Kasumi-1 (cell line): ENCODE measurements at places on chromosomes 2 and 18.

- DNase-seq, result no peak
Measured at GRCh38 chr2:24176326-24176725, 1.5 kb downstream of the FAM228A start.

GRCh38 chr2:136383167-136383566 lies 265.2 kb upstream of the CXCR4 start:
- no peak for DNase-seq

GRCh38 chr2:219736209-219736608 lies 108.8 kb downstream of the SLC4A3 start:
- DNase-seq, result peak; percentile 50

DNA sequence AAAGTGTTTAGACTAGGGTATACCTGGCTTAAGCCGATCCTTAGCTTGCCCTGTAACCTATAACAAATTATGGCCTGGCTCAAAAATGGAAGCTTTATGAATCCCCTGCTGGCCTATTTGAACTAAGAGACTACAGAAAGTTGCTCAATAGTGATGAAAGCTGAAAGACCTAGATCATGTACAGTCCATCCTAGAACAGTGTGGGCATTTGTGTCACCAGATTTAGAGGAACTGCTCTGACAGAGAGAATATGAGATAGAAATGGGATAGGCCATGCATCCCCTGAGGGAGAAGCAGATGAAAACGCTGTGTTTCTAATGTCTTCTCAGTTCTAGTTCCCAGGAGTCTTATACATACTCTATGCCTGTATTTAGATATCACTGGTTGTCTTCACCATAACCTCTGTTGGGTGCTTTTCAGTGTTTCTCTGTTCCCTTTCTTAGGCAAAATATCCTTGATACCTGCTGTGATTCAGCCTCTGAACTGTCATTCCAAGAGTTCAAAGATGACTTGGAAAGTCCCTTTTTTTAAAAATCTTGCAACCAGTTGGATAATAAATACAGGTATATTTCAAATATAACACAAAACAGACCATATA lies 246.9 kb upstream of the SLC39A10 start:
- no peak for DNase-seq

DNA sequence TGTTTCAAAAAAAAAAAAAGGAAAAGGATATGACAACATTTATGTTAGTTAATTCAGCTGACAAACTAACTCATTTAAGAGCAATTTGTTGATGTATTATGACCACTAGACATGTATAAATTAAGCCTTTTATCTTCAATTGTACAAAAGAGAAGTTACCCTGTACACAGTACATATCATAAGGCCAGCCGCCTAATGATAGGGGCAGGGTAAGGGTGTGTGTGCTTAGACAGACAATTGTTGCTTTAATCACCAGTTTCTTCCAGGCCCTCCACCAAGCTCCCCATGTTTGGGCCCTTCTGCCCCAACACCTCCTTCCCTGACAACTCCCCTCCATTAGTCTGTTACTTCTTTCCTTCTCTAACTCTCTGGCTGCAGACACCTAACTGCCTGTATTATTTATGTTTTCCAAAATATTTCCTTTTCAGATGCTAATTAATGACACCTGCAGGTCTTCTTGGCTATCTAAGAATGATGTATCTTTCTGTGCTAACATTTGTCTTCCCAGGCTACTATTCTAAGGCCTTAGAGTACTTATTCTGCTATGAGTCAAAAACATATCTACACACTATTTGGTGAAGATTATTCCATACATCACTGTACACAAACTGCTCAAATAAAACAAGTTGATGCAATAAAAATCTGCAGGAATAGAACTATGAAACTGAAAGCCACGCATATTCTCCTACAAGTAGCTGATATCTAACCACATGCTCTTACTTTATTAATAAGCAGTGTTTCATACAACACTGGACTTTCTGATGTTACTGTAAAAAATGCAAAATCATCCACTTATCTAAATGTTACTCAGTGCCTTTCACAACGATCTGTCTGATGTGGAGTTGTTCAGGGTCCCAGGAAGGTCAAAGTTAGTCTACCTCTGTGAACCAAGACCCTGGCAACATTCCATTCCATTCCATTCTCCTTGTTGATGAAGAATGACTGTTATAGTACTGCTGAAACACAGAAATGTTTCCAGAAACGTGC lies 26.4 kb downstream of the TMEM131 start:
- no peak for DNase-seq

GRCh38 chr2:14720739-14721138 lies 88.2 kb downstream of the LRATD1 start:
- DNase-seq, result no peak

- DNase-seq, result no peak
Measured at GRCh38 chr2:126467367-126468054, 188.4 kb upstream of the GYPC start.

GRCh38 chr18:36530676-36531405 lies 233.3 kb downstream of the FHOD3 start:
- no peak for DNase-seq

- no peak for DNase-seq
Measured at GRCh38 chr2:162175714-162176113, 23.7 kb upstream of the GCG start.

GRCh38 chr2:55309446-55309845 lies 40.4 kb upstream of the MTIF2 start:
- DNase-seq, result no peak

DNA sequence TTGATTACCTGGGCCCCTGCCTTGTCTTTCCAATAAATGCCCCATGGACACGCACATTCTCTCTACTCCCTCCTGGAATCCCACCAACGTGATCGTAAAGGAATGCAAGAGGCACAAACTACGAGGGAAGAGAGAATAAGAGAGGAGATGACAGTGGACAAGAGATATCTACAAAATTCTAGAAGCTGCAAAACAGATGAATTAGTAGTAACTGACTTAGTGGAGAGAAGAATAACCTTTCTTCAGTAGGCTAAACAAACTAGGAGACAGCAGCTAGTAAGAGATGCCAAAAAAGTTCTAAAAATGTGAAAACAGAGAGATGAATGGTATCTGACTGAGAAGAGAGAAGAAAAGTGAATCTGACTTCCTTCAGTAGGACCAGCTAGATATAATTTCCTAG lies 43.5 kb upstream of the MYCN start:
- DNase-seq, result no peak

- no peak for DNase-seq
Measured at GRCh38 chr18:65498605-65499004, 252.2 kb upstream of the CDH7 start.

- no peak for DNase-seq
Measured at GRCh38 chr18:35241448-35241804, 592 bp downstream of the ZNF397 start.

GRCh38 chr2:85534881-85535280 lies 4.1 kb upstream of the MAT2A start:
- DNase-seq, result peak; percentile 33

DNA sequence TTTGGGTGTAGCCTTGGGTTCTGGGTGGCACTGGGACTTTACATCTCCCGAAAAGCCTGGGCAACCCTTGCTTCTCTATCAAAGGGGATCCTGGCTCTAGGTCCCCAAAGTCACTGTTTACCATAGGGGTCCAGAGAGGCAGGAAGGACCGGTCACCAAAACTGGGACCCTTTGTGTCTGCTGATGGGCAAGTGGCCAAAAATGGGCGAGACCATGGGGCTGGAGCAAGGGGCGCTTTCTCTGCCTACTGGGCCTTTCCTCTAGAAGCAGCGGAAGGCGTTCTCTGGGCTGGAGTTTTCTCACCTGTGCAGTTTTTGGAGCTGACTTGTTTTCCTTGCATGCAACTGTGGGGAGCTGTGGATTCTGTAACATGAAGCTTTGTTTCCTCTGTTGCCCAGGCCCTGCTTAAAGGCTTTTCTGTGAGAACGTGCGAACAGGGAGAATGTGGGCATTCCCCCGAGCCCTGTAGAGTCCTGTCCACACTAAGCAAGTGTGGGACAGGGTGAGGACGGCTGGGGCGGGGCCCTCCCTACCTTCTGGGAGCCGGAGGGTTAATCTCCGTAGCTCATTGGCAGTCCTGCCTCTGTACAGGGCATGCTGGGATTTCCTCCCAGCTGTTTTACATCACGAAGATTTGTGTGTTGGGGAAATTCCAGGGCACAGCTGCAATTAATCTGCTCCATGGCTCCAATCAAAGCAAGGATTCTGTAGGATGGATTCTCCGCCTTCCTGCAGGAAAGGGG lies 50.2 kb downstream of the TGOLN2 start:
- no peak for DNase-seq

DNA sequence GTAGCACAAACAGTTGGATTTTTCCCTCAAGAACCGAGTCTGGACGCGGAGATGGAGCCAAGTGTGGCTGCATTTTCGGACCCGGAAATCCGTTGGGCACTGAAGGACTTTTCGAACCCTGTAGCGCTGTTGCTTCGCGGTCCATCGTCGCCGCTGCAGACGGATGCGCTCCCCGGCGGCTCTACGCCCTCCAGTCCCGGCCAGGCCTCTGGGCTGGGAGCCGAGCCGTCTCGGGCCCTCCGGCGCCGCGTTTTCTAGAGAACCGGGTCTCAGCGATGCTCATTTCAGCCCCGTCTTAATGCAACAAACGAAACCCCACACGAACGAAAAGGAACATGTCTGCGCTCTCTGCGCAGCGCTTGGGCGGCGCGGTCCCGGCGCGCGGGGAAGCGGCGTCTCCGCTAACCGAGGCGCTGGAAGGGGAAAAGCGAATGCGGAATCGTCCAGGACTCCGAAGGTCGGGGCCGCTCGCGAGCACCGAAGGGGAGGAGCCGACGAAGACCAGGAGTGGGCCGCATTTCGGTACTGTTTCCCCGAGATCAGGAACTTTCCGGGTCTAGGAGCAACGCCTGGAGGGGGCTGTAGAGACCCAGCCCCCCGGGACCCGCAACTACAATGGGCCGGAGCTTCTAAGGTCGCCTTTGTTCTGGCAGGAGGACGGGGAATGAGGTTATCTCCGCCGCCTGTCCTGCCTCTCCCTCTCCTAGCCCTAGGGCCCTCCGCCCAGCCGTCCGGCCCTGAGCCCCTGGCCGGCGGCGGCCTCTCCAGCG lies 3.2 kb downstream of the EMX1 start:
- no peak for DNase-seq

GRCh38 chr2:74983631-74984392 lies 25.4 kb downstream of the POLE4 start:
- DNase-seq, result no peak

DNA sequence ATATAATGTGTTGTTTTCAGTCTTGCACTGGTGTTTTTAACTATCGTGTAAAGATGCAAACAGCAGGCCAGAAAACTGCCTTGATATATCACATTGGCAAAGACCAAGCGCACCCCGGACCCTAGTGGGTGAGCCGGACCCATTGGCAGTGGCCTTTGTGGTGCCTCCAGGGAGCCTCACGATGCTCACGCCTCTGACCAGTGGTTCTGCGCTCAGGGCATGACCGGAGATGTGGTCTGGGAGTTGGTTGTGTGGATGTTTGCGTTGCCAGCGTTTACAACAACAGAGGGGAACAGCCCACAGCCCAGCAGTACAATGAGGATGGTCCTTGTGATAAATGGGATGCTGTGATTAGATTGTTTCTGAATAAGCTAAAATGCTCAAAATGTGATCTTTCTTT lies 32.6 kb downstream of the NFATC1 start:
- no peak for DNase-seq

DNA sequence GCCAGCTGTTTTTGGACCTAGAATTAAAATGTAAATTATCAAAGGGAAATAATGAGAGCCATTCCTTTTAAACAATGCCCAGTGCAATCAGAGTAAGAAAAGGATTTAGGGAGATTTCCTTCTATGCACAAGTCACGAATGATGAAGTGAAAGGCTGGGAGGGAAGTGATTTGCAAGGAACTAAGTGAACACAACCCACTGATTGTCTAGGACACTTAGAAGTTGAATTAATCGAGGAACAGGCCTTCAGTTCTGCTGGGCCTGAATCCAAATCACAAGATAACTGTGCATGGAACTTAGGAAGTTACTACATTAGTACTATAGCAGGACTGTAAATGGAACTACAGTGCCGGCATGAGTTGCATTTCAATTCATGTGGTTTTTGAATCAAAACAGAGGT lies 17.7 kb downstream of the MAP2 start:
- DNase-seq, result no peak

DNA sequence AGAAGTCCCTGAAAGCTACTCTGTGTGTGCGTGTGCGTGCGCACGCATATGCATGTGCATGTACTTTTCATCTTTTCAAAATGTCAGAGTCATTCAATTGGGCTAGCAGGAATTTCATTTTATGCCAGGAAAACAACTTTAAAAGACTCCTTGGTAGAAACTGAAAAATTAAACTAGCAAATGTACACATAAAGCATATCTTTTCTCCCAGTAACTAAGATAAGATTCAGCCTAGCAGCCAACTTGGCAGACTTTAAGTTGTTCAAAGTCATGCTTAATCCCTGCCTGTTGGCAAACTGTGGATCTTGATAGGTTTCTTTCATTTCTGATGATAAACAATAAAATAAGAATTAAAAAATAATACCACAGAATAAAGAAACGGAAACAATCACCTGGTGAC lies 1129.1 kb downstream of the LRP1B start:
- DNase-seq, result no peak

DNA sequence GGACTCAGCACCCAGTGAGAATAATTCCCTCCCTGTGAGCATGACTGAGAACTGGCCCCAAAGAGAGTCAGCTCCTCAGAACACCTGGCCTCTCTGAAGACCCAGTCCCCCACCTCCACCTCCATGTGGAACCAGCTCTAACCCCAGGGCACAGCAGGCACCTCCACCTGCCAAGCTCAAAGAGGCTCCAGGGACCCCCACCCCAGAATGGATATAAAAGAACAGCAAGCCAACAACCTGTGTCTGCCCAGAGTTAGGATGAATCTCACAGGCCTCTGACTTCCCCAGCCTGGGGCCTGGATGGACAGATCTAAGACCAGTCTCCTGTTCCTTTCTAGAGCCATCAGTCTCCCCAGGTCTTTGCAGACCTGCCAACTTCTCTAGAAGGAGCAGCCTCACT lies 498.5 kb downstream of the EIPR1 start:
- no peak for DNase-seq

DNA sequence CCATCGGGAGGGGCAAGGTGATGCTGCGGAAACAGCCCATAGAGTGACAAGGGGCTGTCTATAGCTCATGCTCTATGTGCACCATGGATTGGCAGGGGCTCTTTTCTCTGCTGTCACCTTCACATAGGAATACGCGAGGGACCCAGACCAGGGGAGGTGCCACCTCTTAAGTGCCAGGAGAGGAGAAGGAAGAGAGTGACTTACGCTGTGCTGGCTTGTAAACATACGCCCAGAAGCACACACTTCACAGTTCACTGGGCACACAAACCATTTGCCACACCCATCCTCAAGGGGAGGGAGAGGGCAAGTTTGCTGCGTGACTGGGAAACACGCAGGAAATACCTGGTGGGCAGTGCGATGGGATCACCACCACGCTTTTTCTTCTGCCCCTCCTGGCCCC lies 65.1 kb upstream of the GPR45 start:
- DNase-seq, result no peak

- no peak for DNase-seq
Measured at GRCh38 chr2:203637471-203638167, 68.8 kb upstream of the CD28 start.

- DNase-seq, result peak; percentile 86
Measured at GRCh38 chr2:112048887-112049286, 6.2 kb upstream of the TMEM87B start.

DNA sequence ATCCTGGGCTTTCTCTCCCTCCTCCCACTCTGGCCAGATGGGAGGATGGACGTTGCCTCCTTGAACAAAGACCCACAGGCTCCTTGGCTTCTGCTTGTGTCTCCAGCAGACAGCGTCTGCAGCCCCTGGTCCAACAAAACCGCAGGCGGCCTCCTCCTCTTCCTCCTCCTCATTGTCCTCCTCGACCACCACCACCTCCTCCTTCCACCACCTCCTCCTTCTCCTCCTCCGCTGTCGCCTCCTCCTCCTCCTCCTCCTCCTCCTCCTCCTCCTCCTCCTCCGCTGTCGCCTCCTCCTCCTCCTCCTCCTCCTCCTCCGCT lies 45.7 kb upstream of the ALPP start:
- no peak for DNase-seq
